ENCODE measurements at places on chromosomes 11 and 22.

- DNase-seq, result no peak
Measured at GRCh38 chr11:94576306-94576705, 9.1 kb downstream of the PIWIL4 start.

DNA sequence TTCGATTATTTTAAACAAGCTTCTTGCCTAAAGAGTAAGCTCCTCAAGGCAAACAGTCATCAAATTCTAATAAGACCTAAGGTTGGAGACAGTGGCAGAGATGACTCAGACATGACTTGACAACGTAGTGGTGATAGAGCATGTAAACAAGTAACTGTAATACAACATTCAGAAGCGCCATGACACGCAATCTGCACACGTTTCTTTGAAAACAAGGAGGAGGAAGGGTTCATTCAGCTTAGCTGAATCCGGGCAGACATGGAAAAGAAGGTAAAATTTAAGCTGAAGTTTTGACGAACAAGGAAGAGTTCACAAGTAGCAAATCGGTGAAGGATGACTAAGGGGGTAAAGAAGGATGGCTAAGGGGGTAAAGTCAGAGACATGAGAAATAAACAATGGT, 152.4 kb upstream of the ZC3H12C start:
- no peak for DNase-seq

DNA sequence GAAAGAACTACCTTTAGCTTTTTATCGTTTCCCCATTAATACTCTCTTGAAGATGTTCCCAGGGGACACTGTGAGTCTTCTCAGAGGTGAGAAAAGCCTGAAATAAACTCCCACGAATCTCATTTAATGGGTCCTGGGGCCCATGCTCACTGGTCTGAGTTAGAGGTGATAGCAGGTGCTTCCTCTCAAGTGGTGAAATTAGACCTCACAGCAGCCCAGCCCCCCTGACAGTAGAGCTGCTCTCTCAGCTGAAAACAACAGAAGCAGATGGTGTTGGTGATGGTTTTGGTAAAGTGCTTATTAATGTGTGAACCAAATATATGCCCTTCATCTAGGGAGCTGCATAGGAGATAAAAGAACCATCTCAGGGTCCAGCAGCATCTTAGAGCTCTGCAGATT, 76.8 kb upstream of the VPREB1 start:
- peak; percentile 76 for DNase-seq

DNA sequence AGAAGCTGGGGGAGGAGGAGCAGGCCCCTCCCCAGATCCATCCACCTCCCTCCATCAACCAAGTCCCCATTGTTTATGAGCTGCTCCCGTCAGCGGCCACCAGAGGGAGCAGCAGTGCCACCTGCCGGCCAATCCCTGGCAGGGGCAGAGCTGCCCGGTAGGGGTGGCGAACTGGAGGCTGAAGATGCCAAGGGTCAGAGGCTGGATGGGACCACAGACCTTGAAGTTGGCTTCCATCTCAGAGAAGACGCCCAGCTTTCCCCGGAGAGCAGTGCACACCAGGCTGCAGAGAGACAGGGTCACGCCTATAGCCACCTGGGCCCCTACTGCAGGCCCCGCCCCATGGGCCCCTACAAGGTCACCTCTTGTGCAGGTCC, 3.6 kb downstream of the FIBP start:
- DNase-seq, result peak; percentile 70

GRCh38 chr11:126862664-126863243, 137.8 kb downstream of the KIRREL3 start:
- no peak for DNase-seq

DNA sequence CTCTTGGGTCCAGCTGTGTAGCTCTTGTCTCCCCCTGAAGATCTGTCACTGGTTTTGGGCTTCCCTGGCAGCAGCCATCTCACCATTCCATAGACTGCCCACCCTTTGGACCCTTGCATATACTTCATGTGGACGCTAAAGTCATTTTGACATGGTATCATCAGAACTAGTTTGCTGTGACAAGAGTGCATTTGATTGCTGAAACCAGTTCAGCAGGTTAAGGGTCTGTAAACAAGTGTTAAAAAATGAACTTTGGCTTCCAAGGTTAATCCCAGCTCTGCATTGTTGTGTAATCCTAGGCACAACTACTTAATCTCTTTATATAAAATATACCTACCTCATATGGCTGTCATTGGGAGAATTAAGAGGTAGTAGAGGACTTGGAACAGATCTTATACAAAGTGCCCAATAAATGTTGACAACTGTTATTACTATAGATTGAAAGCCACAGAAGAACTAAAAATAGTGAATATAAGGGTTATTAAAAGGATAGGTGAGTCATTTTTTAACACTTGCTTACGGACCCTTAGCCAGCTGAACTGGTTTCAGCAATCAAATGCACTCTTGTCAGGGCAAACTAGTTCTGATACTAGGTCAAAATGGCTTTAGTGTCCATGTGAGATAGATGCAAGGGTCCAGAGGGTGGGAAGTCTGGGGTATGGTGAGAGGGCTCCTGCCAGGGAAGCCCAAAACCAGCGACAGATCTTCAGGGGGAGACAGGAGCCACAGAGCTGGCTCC, 29.4 kb downstream of the CCDC90B start:
- DNase-seq, result no peak

- no peak for DNase-seq
Measured at GRCh38 chr11:63032457-63032856, 16.8 kb upstream of the SLC22A8 start.

- peak; percentile 2 for DNase-seq
Measured at GRCh38 chr11:121930004-121930965, 185.7 kb downstream of the BLID start.

- DNase-seq, result no peak
Measured at GRCh38 chr11:64721359-64721699, 1.7 kb downstream of the NRXN2 start.

GRCh38 chr11:94788396-94788795, 20.2 kb downstream of the AMOTL1 start:
- DNase-seq, result no peak

- DNase-seq, result no peak
Measured at GRCh38 chr22:25060522-25061071, 108.1 kb downstream of the KIAA1671 start.

DNA sequence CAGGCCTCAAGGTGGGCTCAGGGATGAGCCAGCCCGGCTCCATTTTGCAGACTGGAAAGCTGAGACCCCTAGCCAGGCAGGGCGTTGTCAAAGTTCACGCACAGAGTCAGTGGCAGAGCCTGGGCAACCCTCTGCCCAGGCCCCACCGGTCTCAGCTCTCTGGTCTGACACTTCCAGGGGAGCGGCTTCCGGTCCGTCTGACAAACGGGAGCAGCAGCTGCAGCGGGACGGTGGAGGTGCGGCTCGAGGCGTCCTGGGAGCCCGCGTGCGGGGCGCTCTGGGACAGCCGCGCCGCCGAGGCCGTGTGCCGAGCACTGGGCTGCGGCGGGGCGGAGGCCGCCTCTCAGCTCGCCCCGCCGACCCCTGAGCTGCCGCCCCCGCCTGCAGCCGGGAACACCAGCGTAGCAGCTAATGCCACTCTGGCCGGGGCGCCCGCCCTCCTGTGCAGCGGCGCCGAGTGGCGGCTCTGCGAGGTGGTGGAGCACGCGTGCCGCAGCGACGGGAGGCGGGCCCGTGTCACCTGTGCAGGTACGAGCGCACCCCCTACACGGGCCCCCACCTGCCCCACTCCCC, 36.0 kb downstream of the CD6 start:
- DNase-seq, result no peak

DNA sequence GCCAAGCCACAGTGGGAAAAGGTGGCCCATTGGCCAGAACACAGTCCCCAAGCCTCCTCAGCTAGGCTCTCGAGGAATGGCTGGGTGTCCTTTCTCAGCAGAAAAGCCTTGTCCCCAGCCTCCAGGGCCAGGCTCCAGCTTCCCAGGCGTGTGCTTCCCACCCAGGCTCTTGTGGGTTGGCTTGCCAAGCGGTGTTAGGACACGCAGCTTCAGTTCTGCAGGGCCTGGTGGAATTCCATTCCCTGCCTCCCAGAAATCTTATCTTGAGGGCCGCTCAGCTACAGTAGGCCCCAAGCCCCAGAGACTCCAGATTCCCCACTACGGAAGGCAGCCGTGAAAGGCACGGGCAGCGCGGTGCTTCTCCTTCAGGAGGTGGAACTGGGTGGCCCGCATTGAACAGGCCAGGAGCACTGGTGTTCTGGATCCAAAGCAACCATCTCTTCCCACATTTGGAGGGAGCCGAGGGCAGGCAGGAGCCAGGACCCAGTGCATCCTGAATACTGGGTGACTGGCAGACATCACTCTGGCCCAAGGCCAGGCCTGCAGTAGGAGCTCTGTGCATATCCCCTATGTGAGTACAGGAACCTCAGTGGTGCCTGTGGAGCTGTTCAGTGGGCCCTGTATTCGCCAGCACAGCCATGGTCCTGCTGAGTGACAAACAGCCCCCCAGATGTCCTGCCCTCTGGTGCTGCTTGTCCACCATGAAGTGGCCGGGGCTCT, 16.7 kb upstream of the KCNQ1OT1 start:
- no peak for DNase-seq

DNA sequence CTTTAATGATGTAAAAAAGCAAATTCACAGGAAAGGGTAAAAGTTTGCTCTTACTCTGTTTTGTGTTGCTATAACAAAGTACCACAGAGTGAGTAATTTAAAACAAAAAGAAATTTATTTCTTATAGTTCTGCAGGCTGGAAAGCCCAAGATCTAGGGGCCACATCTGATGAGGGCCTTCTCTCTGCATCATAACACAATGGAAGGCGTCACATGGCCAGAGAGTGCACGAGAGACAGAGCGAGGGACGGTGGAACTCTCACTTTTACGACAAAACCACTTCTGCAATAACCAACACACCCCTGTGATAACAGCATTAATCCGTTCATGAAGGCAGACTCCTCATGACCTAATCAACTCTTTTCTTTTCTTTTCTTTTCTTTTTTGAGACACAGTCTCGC, 31.1 kb downstream of the CD6 start:
- DNase-seq, result no peak

GRCh38 chr11:78030429-78031325, 7.6 kb upstream of the KCTD14 start:
- DNase-seq, result no peak
